ENCODE measurements at places on chromosomes 2 and 18.

- DNase-seq = no peak
Observed at GRCh38 chr2:2022941-2023586, 278.7 kb upstream of the PXDN start.

DNA sequence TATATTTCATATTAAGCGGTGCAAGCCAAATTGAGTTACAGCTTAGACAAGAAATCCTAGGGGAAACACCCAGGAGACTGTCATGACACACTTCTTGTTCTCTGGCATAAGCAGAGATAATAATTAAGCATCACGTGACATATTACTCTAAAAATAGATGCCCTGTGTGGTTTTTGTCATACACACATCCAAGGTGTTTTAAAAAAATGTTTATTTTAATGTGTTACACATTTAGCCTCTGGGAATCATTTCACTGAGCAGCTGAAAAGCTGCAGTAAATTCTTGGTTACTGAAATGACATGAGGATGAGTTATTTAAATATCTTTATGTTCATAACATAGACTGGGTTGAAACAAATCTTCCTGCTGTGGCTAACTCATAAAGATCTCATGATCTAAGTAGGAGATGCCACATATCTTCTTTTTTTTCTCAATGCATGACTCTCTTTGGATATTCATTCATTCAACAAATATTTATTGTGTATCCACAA lies 38.0 kb upstream of the ERMN start:
- DNase-seq = no peak

DNA sequence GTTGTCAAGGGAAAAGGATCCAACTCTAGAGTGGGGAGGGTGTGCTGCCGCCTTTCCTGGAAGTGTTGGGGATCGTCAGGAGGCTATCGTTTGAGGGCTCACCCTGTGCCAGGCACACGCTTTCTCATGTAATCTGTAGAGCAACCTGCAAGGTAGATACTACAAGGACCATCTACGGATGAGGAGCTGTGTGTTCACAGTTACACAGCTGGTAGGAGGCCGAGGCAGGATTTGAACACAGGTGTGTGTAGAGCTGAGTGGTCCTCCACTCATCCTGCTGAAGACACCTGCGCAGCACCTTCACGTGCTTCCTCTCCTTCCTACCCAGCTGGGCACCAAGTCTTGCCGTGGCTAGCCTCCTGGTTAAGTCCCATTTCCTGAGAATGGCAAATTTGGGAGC lies 68.3 kb downstream of the MARCO start:
- no peak for DNase-seq

GRCh38 chr2:85735691-85736090 lies 18.1 kb upstream of the ATOH8 start:
- no peak for DNase-seq

- no peak for DNase-seq
Observed at GRCh38 chr2:196268025-196268424, 96.6 kb upstream of the STK17B start.

DNA sequence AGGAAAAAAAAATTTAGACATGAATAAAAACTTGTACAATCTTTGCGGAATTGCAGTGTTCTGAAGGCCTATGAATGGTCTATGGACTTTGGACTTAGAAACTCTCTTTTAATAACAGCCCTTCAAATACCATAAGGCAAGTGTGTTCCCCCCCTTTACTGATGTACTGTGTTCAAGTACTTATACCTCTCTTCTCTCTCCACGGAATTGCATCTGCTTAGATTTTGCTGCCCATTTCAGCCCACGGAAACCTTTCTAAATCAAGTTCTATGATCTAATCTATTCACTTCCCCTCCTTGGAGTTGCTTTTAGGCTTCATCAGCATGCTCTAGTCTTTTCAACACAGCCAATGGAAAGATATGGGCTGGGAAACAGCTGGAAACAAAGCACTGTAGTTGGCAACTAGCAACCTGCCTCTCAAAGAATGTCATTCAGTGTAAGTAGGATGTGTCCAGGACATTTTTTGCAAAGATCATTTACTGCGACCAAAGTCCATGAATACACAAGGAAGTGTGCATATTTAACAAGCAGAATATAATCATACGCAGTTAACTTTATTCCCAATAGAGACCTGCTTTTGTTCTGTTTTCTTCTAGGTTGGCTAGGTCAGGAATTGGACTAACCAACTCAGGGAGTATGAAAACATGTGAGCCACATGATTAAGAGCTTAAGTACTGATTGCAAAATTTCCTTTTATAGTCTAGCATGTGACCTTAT lies 58.0 kb downstream of the SLC40A1 start:
- DNase-seq = no peak

DNA sequence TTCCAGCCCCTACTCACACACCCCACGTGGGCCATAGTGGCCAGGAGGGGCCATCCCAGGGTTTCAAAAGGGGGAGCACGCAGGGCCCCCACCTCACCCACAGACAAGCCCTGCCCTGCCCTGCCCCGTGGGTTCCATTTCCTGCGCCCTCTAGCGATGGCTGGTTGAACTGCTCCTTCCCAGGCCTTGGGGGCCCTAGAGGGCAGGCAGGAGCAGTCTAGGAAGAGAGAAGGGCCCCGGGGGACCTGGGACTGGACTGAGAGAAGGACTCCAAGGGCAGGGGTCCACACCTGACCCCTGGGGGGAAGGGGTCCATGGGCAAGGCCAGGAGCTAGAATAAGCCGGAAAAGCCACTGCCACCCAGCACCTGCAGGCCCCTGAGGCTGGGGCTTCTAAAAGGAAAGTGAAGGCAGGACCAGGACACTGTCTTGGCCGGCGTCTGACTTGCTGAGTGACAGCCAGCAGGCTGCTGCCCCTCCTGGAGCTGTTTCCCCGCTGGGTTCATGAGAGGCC lies 10.1 kb downstream of the CYP26B1 start:
- peak; percentile 59 for DNase-seq

DNA sequence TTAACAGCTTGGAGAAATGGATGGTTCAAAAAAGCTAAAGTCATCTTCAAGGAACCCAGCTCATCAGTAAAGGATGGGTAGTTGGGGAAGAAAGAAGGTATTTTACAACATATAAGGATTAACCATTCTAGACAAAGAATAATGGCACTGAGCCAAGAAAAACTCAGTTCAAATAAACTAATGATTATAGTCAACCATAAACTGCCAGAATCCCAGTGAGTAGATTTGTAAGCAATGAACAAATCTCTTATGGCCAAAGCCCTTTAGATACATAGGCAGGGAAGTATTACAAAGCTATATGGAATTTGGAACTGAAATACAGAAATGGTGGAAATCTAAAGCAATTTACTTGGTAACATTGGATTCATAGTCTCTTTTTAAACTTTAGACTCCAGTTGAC lies 92.4 kb upstream of the ZFP36L2 start:
- no peak for DNase-seq
